Activated T-cell treated with anti-CD3 and anti-CD28 coated beads, Interleukin-2, amount 50 U/mL, for 72 hours (primary cell): ENCODE measurements at places on chromosomes 1 and 21. TPM values are rescaled to one million over a fixed set of nuclear protein-coding genes. Genes with fewer than 3 reads are reported as not detected.

DNA sequence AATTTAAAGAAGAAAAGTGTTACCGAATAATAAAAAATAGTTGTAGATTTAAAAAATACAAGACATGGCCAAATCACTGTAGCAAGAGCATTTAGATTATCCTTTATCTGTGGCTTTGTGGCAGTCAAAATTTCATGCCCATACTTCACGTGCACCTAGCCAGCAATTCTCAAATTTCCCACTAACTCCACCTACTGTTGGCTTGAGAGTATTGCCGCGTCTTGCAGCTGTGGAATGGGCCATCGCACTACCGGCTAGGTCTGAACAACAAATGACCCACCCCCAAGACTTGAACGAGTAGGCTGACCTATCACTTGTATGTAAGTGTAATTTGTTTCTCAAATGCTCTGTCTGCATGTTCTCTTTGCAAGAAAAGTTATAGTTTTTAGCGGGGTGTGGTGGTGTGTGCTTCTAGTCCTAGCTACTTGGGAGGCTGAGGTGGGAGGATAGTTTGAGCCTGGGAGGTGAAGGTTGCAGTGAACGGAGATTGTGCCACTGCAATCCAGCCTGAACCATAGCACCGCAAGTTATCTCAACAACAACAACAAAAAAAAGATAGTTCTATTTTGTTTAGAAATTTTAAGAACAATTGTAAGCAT is 4.1 kb downstream of the KRTAP13-4 start:
- no peaks in the 10 kb centered on the region for H3K27me3 ChIP-seq
- DNase-seq = peak; percentile 18
- H3K4me1 ChIP-seq = no peaks in the 10 kb centered on the region
- H3K36me3 ChIP-seq = no peaks in the 10 kb centered on the region
- no peak overlapping the region for H3K27ac ChIP-seq
- no peak overlapping the region for H3K4me3 ChIP-seq

DNA sequence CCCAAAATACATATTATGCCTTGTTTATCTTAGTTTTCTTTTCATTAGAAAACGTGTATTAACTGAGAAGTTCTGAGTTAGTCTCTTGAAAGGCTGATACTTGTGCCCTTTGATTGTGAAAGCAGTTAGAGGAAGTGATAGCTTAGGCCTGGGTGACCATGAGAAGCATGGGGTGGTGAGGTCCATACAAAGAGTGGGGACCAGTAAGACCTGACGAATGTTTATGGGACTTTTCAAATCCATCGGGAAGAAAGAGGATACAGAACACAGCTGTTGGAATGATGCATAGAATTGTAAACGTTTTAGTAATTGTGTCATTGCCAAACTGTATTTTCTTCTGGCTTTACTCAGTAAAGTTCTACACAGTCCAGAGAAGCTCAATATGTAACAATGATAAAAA is 259.8 kb downstream of the LMO4 start:
- H3K4me1 ChIP-seq = no peaks in the 10 kb centered on the region
- H3K36me3 ChIP-seq = no peaks in the 10 kb centered on the region
- H3K27ac ChIP-seq = no peak overlapping the region
- no peak for DNase-seq

DNA sequence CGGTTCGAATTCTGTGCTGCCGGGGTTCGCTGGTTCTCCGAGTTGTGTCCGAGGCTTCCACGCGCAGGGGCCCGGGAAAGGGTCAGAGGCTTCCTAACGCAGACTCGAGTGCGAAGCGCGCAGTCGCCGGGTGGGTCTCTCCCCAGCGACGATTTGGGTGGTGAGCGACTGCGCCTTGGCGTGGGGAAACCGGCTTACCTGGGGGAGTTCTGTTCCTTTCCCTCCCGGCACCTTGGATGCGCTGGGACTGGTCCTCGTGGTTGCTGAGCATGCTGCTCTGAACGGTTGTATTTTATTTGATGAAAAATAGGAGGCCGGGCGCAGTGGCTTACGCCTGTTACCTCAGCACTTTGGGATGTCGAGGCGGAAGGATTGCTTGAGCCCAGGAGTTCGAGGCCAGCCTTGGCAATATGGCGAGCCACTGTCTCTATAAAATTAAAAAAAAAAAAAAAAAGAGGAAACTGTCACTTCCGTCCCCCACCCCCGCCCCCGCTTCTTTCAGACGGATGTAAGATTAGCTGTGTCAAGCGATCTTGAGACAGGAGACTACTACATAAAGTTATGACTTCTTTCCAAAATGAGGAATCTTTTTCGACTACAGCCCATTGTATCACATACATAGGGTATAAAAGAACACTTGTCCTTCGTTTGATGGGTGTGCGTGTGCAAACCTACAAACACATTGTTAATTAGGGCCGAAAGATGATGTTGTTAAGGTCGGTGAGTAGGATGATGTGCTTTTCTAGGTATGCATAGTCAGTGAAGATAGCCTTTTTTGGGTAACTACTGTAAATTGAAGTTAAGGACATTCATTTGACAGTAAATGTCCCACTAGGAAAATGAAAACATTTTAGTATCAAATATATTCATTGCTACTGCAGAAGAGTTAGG is at the start of gene CCDC18:
Gene CCDC18, plus strand, starts transcription at position 2 of the 891 bp plus-strand sequence. CDS start 2,638 bp downstream, outside the sequence.
- peaks cover 12% of the 10 kb centered on the region for H3K36me3 ChIP-seq
- peak within 1 kb of the TSS; percentile 99 for H3K4me3 ChIP-seq
- peaks cover 64% of the 10 kb centered on the region for H3K4me1 ChIP-seq
- peak within 1 kb of the TSS; percentile 95 for H3K27ac ChIP-seq
- H3K27me3 ChIP-seq = no peaks in the 10 kb centered on the region
- DNase-seq = peak; percentile 66

DNA sequence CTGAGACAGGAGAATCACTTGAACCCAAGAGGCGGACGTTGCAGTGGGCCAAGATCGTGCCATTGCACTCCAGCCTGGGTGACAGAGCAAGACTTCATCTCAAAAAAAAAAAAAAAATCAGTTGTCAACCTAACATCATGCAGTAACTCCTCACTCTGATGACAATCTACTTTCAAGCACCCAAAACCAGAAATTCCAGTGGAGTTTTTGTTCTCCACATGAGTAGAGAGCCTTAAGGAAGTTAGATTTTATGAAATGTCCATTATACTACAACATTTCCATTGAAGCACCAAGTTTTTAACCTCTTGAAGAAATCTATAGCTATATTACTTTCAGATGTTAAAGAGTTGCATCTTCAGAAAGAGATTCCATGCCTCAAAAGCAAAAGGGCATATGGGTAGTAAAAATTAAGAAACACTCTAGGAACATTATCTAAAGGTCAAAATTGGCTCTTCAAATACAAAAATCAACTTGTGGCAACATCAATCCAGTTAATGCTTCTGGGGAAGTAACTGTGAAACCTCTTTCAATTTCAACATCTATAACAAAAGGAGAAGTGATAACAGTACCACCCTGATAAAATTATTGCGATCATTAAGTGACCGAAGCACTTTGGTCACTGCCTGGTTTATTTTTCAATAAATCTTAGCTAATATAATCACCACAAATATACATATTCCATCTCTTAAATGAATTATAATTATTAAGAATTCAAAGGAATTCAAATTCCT is 7.7 kb downstream of the LPGAT1 start:
- H3K4me1 ChIP-seq = peaks cover 10% of the 10 kb centered on the region
- no peak overlapping the region for H3K4me3 ChIP-seq
- peaks cover 2% of the 10 kb centered on the region for H3K36me3 ChIP-seq
- H3K27ac ChIP-seq = no peak overlapping the region

The CASQ1 gene
- total RNA-seq = not detected

DNA sequence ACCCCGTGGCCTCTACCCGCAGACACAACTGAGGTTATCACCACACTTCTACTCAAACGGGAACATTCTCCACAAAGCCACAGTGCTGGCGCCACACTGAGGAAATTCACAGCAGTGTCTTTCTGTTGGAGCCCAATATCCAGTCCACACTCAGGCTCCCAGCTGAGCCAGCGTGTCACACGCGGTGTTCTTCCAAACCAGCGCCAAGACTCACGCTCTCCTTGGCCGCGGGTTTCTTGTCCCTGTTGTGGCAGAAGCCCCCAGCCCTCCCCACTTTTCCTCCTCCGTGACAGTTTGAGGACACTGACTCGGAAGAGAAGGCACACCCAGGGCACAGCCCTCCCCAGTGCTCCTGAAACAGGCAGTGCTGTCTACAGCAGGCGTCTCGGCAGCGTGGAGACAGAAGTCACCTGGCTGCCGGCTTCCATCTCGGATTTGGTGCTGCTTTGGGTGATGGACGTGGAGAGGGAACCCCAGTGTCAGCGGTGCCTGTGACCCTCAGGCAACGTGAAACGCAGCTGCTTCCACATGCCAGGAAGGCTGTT is 35.4 kb upstream of the AGPAT3 start:
- no peak overlapping the region for H3K4me3 ChIP-seq
- H3K36me3 ChIP-seq = no peaks in the 10 kb centered on the region
- H3K27ac ChIP-seq = no peak overlapping the region
- peaks cover 45% of the 10 kb centered on the region for H3K27me3 ChIP-seq
- H3K4me1 ChIP-seq = peaks cover 3% of the 10 kb centered on the region
- DNase-seq = no peak

GRCh38 chr1:42943166-42943565 is 15.5 kb downstream of the SLC2A1 start:
- peak overlapping the region; percentile 89 for H3K27ac ChIP-seq
- H3K4me3 ChIP-seq = no peak overlapping the region
- H3K36me3 ChIP-seq = peaks cover 8% of the 10 kb centered on the region
- DNase-seq = no peak

The PLA2G2C gene
- 3.1 TPM for total RNA-seq

DNA sequence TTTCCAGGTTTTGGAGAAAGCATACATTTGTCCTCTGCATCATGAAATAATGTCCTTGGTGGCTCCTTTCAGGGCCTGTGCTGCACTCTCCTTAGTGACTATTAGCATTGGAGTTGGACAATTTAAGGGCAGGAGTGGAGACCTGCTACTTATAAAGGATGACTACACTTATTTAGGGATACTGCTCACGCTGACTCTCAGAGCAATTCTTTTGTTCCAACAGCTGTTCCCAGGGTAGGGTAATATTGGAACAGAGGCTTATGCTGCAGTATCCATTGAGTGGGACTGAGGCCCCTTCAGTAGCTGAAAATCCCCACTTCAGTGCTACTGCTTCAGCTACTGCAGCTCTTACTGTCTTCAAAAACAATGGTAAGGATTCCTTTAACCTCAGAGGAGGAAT is 84.6 kb downstream of the GPR88 start:
- peaks cover 14% of the 10 kb centered on the region for H3K4me1 ChIP-seq
- H3K27ac ChIP-seq = no peak overlapping the region
- H3K4me3 ChIP-seq = no peak overlapping the region
- DNase-seq = no peak

The PLEKHA6 gene
- 3.4 TPM for total RNA-seq

GRCh38 chr1:207088161-207088560 is 499 bp upstream of the C4BPB start:
- no peaks in the 10 kb centered on the region for H3K36me3 ChIP-seq
- DNase-seq = no peak
- H3K4me3 ChIP-seq = no peak overlapping the region
- peaks cover 6% of the 10 kb centered on the region for H3K27me3 ChIP-seq

- H3K27me3 ChIP-seq = no peaks in the 10 kb centered on the region
- no peak overlapping the region for H3K4me3 ChIP-seq
- DNase-seq = no peak
- H3K27ac ChIP-seq = no peak overlapping the region
Measured at GRCh38 chr1:240417317-240417716, 194.6 kb downstream of the GREM2 start.

The FAM177B gene
- total RNA-seq = not detected

- H3K4me3 ChIP-seq = no peak overlapping the region
- no peaks in the 10 kb centered on the region for H3K36me3 ChIP-seq
- no peaks in the 10 kb centered on the region for H3K27me3 ChIP-seq
- DNase-seq = no peak
Measured at GRCh38 chr1:162360237-162360873, 16.3 kb downstream of the SPATA46 start.

The XPR1 gene
- total RNA-seq = 20.3 TPM

- H3K4me3 ChIP-seq = no peak overlapping the region
- H3K27me3 ChIP-seq = peaks cover 6% of the 10 kb centered on the region
- DNase-seq = no peak
- H3K4me1 ChIP-seq = peaks cover 5% of the 10 kb centered on the region
- no peaks in the 10 kb centered on the region for H3K36me3 ChIP-seq
Measured at GRCh38 chr1:47572731-47573430, 135.0 kb downstream of the FOXD2 start.

DNA sequence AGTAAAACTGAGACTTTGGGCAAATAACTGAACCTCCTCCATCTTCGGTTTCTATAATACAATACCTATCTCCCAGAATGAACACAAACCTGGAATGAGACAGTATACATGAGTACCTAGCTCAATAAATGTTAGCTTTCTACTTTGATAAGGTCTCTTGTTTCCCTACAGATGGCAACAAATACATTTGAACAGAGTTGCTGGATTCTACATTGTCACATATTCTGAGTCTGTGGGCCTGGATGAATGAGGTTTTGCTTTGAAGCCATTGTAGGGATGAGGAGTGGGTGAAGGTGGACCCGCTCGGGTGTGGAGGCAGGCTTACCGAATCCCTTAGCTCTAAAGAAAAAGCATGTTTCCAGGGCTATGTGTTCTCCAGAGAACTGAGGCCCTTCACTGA is 13.9 kb upstream of the FYB2 start:
- no peaks in the 10 kb centered on the region for H3K36me3 ChIP-seq
- DNase-seq = no peak
- peaks cover 19% of the 10 kb centered on the region for H3K27me3 ChIP-seq
- H3K27ac ChIP-seq = no peak overlapping the region
- H3K4me3 ChIP-seq = no peak overlapping the region
- H3K4me1 ChIP-seq = peaks cover 6% of the 10 kb centered on the region

The AIRE gene
- not detected for total RNA-seq

The UQCRHL gene
- 2.9 TPM for total RNA-seq

The COL24A1 gene
- total RNA-seq = 0.12 TPM

The TTC39A gene
- total RNA-seq = 0.77 TPM

DNA sequence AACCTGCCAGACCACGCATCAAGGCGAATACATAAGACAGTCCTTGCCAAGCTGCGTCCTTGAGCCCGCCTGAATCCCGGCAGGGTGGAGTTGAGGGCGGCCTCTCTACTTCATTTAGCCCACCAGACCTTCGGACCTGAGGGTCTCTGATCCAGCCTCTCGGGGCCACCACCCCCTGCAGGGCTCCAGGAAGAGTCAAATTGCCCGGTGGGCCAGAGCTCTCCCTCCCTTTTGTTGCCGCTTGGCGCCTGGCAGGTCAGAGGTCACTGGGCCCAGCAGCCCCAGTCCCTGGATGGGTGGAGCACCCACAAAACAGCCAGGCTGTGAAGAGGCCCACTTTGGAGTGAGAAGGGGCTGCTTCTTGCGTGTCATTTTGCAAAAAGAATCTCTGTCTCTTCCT is 9.0 kb downstream of the GNG4 start:
- no peak for DNase-seq
- H3K27me3 ChIP-seq = peaks cover 35% of the 10 kb centered on the region
- H3K4me3 ChIP-seq = no peak overlapping the region
- peaks cover 38% of the 10 kb centered on the region for H3K4me1 ChIP-seq

GRCh38 chr1:88985032-88985431 is 7.4 kb downstream of the KYAT3 start:
- no peak for DNase-seq
- H3K4me3 ChIP-seq = peak overlapping the region; percentile 56
- peak overlapping the region; percentile 96 for H3K27ac ChIP-seq
- peaks cover 35% of the 10 kb centered on the region for H3K36me3 ChIP-seq
- H3K4me1 ChIP-seq = peaks cover 90% of the 10 kb centered on the region

The CADM3 gene
- total RNA-seq = not detected

The SAMSN1 gene
- total RNA-seq = 65.4 TPM

The LCE1E gene
- total RNA-seq = not detected
